NCI-H69 (cell line): ENCODE measurements at places on chromosomes 4 and X.

- no peak for DNase-seq
These were observed 20.1 kb upstream of the XPNPEP2 start for GRCh38 chrX:129718676-129719075.

DNA sequence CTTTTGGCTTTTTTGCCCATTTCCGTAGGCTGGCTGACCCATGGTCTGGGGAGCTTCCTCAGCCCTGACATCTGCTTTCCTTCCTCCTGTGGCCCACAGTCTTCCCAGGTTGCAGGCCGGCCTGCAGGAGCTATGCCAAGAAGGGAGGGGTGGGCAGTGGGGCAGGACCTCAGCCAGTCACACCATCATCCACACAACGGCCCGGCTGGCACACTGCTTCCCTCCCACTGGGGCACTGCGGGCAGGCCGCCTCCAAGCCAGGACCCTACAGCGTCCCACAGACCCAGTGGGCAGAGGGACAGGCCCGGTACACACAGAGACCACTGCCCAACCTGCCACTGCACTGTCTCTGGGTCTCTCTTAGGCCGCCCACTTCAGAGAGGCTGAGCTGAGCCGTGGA, 38.0 kb downstream of the CTBP1 start:
- no peak for DNase-seq

DNA sequence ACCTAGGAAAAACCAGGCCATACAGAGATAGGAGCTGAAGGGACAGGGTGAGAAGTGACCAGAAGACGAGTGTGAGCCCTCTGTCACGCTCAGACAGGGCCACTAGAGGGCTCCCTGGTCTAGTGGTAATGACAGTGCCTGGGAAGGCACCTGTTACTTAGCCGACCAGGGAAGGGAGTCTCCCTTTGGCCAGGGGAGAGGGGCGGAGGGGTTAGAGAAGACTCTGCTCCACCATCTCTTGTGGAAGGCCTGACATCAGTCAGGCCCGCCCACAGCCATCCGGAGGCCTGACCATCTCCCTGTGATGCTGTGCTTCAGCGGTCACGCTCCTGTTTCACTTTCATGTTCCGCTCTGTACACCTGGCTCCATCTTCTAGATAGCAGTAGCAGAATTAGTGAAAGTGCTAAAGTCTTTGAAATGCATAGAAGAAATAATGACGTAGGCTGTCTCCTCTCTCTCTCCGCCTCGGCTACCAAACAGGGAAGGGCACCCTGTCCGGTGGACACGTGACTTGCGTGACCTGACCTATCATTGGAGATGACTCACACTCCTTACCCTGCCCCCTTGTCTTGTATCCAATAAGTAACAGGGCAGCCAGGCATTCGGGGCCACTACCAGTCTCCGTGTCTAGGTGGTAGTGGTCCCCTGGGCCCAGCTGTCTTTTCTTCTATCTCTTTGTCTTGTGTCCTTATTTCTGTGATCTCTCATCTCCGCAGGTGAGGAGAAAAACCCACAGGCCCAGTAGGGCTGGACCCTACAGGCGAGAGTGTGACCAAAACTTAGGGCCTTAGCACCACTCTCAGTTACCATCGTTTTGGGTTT, 26.7 kb downstream of the HTT-AS start:
- DNase-seq: peak; percentile 67

- no peak for DNase-seq
These were observed 162.5 kb downstream of the SOX3 start for GRCh38 chrX:140342410-140342809.

GRCh38 chrX:1554469-1555210, 17.7 kb upstream of the P2RY8 start:
- no peak for DNase-seq

GRCh38 chrX:71450433-71451106, 82.3 kb upstream of the OGT start:
- no peak for DNase-seq

GRCh38 chr4:24053934-24054333, 164.1 kb upstream of the PPARGC1A start:
- no peak for DNase-seq

GRCh38 chr4:15413623-15414019, 14.2 kb upstream of the C1QTNF7 start:
- no peak for DNase-seq

- DNase-seq: no peak
These were observed 7.8 kb upstream of the ZNF718 start for GRCh38 chr4:116499-116898.

- no peak for DNase-seq
These were observed 1.1 kb upstream of the SEL1L3 start for GRCh38 chr4:25863831-25864418.

GRCh38 chrX:120270567-120270966, 20.0 kb downstream of the ZBTB33 start:
- DNase-seq: no peak

GRCh38 chrX:81202943-81203342, 1.0 kb downstream of the SH3BGRL start:
- no peak for DNase-seq

GRCh38 chr4:108029731-108030130, 40.0 kb downstream of the HADH start:
- DNase-seq: no peak

- DNase-seq: no peak
These were observed 43.0 kb upstream of the PDLIM5 start for GRCh38 chr4:94408549-94409374.

GRCh38 chrX:48831136-48831908, 4.1 kb downstream of the PCSK1N start:
- DNase-seq: no peak

- no peak for DNase-seq
These were observed 115.2 kb downstream of the DDIT4L start for GRCh38 chr4:100075056-100075455.

DNA sequence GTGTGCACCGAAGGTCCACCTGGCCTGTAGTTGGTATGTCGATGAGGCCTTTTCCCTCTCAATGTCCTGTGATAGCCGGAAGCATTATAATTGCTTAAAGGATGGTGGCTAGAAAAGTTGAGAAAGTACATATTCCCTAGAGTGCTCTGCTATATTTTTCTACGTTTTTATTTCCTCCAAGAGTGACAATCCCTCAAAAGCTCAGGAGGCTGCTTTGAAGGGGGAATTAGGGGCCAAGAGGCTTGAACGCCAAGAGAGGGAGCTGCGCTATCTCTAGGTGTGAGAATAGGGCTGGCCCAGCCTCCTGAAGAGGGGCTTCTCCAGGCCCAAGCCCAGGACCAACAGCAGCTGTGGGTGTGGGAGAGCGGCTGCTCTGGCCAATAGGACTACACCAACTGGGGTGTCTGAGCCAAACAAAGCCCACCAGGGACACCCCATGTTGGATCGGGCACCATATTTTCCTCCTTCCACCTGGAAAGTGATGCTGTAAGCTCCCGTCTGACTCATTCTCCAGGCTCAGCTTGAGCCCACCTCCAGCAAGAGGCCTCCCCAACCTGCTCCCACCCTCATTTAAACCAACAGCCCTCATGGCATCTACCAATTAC, 124.0 kb downstream of the IRF2 start:
- no peak for DNase-seq

- DNase-seq: no peak
These were observed 134.9 kb downstream of the SLC4A4 start for GRCh38 chr4:71473541-71474240.

GRCh38 chrX:121010218-121010617, 24.7 kb upstream of the CT47A1 start:
- DNase-seq: peak; percentile 54

DNA sequence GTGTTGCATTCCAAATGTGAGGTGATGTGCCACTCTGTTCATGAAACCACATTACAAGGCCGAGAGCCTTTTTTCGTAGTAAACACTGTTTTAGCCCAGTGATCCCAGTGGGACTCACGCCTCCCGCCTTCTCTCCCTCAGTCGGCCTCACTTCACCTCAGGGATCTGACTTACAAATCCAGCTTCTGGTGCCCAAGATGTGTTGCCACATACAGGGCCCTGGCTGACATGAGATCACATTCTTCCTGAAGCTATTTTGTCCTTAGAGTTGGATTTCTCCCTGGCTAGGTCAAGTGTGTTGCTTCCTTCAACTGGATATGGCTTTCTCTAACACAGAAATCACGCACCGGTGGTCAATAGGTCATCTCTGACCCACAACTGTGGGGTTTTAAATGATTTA, 354.7 kb downstream of the FBXW7 start:
- no peak for DNase-seq

DNA sequence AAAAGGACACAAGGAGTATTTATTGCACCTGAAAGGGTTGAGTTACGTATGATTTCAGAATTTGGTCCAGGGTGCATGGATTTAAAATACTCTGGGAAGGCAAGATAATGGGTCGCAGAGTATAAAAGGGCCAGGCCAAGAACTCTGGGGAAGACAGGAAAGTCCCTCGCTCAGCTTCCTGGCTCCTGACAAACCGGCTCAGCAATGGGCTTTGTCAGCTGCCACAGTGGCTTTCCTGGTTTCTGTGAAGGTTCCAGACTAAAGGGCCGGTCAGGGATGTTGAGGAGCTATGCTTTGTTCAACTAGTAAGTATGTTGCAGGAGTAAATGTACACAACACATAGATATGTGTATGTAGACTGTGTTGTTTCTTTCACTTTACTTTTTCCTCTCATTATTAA, 154.4 kb upstream of the ETNPPL start:
- DNase-seq: no peak

- DNase-seq: no peak
These were observed 1005.8 kb downstream of the PCDH18 start for GRCh38 chr4:136526517-136526916.

- DNase-seq: no peak
These were observed 83.1 kb upstream of the FAT4 start for GRCh38 chr4:125231661-125232060.

- DNase-seq: peak; percentile 55
These were observed 123.5 kb upstream of the EMCN start for GRCh38 chr4:100641336-100641735.

DNA sequence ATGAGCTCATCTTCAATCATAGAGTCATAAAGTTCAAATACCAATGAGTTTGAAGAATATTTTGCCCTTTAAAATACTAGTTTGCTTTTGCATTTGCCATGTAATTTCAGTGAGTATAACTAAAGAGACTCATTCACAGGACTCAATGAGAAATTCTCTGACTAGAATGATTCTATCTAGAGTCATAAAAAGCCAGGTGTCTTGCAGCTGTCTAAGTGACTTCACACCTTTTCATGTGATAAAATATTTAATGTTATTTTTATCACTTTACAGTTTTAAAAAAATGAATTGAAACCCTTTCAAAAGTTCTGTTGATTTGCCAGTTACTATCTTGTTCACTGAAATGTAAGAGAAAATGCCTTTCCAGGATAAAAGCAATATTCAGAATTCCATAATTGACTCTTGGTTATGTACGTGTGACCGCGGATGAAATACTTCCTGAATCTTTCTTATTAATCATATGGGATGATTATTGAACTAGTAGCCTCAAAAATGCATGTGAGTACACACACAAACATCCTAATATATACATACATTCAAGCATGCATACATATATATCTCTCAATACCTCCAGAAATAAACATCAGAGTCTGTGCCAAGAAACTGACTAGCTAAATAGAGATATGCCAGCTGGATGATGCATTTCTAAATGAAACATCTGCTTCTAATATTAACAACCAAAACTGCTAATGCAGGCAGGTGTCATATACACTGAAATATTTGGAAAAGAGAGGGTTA, 87.0 kb downstream of the GABRB1 start:
- no peak for DNase-seq

DNA sequence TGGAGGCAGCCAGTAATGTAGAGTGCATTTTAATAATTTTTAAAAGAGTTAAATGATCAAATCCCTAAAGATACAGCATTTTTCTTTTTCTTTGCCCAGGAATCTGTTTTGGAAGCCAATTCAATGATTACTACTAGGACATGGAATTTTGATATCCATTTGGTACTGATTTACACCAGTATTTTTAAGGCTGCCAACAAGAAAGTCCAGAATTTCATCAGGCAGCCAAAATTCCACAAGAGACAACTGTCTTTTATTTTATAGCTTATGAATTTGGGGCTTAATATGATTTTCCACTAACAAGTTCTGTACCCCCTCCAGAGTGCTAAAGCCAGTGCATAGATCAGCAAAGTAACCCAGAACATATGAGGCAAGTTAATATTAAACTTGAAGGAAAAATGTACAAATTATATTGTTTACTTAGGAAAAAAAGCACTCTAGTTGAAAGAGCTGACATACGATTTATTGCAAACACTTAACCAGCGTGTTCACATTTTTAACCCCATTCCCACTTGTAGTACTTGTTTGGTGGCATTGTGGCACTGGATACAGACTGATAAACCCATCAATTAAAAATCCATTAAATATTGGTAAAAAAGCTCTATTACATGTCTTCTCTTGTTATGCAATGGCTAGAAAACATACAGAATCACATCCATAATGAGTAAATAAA, 259.7 kb downstream of the DCHS2 start:
- DNase-seq: no peak

GRCh38 chr4:55173580-55173979, 48.2 kb upstream of the KDR start:
- no peak for DNase-seq
